Stimulated activated CD4-positive, alpha-beta T cell treated with anti-CD3 and anti-CD28 coated beads, Interleukin-2, amount 100 ng/mL, for 4 hours (primary cell): ENCODE measurements at places on chromosomes 1 and 21.

DNA sequence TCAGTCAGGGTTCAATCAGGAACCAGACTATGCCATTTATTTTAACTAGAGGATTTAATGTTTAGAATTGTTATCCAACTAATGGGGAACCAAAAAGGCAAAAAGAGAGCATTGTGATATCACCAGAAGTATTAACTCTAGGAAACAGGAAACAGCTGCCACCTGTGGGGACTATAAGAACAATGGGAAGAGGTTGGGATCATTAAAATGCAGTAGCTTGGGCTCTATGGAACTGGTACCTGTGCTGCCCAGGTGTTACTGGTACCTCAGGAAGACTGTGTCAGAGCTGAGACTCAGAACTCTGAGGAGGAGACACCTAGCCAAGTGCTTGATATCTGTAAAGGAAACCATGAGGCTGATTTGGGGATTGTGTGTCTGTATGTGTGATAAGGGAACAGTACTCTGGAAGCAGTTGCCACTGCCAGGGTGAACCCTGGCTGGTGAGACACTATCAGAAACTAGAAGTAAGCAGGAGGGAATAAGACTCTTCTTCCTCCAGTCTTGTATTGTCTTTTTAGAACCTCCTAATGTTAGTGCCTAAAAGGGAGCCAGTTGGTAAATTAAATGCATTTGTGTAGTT is 49.4 kb downstream of the MAN1A2 start:
- no peak for DNase-seq

DNA sequence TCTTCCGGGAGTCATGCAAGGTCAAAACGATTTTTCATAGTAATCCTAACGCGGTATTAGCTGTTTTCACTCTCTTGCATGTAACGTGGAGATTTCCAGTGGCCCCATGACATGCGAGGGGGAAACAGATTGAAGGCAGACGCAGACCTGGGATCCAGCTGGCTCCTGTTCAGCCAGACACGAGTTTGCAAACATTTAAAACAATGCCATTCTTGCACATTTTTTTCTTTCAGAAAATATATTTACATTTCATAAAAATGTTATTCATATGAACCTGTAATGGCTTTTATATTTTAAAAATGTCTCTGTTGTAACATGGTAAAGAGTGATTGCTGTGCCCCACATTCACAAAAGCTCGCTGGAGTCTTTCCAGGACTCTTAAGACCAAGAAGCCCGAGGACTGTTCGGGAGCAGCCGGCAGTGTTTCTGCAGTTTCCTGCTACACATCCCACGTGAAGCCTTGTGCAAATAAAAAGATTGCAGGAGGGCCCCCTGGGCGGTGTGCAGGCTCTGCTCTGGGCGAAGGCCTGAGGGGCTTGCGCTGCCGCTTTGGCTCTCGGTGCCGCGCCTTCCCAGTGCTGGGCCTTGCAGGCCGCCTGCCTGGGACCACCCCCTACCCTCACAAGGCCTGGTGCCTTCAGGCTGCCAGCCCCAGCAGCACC is 184.9 kb downstream of the DYRK1A start:
- DNase-seq = no peak

GRCh38 chr1:168179438-168180147 is 831 bp downstream of the TIPRL start:
- DNase-seq = no peak

- no peak for DNase-seq
Measured at GRCh38 chr1:154968731-154969130, 1.8 kb downstream of the SHC1 start.

DNA sequence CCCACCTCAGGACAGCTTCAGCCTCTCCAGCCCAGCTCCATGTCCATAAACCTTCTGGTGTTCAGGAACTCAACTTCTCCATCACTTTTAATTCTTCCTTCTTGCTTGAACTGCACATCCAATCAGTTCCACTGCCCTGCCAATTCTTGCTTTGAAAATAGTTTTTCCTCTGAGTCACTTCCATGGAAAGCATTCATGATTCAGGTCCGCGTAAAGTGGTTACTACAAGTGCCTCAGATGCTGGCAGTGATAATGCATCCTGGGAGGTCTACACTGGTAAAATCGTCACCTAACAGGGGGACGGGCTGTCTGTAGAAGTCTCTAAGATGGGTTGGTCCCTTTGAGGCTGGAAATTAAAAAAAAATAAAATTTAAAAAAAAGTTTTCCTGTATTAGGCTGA is 25.9 kb upstream of the RCAN1 start:
- no peak for DNase-seq

- DNase-seq = no peak
Measured at GRCh38 chr1:171251042-171251951, 3.0 kb downstream of the FMO1 start.

- DNase-seq = no peak
Measured at GRCh38 chr1:151293093-151293492, 11.0 kb downstream of the ZNF687 start.

DNA sequence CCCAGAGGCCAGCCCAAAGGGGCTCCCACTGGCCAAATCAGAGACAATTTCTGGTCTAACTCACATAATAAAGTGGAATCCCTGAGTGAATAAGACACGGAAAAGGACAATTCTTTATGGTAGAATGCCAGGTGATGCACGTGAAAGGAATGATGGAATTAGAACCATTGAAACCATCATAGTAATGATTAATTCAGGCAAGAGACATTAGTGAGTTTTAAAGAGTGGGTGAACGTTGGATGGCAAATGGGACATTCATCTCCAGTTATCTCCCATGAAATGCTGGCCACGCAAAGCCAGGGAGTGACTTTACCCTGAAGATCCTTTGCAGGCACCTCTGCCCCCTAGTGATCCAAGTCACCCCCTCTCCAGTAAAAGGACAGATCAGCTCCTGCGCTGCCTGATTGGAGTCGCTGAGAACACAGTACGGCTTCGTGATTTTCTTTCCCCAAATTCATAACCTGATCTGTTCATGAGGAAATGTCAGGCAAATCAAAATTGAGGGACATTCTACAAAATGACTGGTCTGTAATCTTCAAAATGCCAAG is 87.5 kb downstream of the AJAP1 start:
- no peak for DNase-seq

DNA sequence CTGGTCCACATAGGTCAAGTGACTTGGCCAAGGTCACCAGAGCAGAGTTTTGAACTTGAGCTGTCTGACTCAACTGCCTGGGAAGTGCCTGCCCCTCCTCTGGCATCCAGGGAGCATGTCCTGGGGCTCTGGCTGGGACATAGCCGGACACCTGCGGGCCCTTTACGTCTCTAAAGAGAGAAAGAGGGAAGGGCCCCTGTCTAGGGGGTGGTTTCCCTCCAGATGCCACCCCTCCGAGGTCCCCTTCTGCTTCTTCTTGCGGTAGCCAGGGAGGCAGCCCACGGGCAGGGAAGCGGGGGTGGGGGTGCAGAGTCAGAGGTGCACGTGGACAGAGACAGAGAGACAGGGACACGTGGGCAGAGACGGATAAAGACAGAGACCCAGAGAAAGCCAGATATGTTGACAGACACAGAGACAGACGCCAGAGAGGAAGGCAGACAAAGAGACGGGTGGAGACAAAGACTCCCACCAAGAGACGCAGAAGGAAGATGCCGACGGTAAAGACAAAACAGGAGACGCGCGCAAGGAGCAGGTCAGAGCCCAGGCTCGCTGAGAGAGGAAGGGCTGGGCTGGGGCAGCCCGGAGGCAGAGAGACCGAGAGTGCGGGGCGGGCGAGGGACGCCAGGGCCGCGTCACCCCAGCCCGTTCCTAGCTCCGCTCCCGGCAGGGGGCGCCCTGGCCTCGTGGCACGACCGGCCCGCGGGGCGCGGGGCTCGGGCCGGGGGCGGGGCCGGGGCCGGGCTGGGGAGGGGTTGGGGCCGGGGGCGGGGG is 458 bp upstream of the ALPL start:
- peak; percentile 48 for DNase-seq

- peak; percentile 75 for DNase-seq
Measured at GRCh38 chr1:1137256-1138045, 21.6 kb upstream of the C1orf159 start.

- DNase-seq = no peak
Measured at GRCh38 chr1:48568501-48568900, 96.5 kb upstream of the SPATA6 start.

DNA sequence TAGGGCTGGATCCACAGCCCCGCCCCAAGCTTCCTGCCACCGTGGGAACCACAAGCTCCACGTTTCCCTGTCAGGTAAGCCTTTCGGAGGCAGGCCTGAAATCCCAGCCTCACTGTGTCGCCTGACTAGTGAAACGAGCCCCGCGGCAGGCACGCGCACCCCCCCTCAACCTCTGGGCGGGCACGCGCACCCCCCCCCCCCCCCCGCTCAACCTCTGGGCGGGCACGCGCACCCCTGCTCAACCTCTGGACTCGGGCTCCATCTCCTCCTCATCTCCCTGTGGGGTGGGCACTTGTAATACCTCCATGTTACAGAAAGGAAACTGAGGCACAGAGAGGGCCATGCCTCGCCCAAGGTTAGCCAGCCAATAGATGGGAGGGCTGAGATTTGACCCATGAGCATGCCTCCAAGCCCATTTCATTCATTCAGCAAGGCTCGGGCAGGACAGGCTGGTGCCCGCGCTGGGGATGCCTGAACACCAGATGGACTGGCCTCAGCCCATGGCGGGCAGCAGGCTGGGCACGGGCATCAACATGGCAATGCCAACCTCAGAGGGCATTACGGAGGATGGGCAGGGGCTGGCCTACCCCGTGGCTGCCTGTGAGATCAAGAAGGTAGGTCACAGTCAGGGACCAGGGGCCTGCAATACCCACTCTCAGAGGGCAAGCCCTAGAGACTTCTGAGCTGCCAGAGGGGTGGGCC is 4.7 kb downstream of the CFAP410 start:
- no peak for DNase-seq

GRCh38 chr1:158274797-158275196 is 14.9 kb upstream of the CD1C start:
- DNase-seq = no peak

- no peak for DNase-seq
Measured at GRCh38 chr1:10388387-10388715, 10.5 kb upstream of the PGD start.

GRCh38 chr1:40389322-40389803 is 15.8 kb downstream of the SMAP2 start:
- DNase-seq = no peak

- DNase-seq = no peak
Measured at GRCh38 chr1:67987046-67987799, 63.2 kb downstream of the DIRAS3 start.

- DNase-seq = no peak
Measured at GRCh38 chr1:51506537-51506936, 12.5 kb downstream of the EPS15 start.

DNA sequence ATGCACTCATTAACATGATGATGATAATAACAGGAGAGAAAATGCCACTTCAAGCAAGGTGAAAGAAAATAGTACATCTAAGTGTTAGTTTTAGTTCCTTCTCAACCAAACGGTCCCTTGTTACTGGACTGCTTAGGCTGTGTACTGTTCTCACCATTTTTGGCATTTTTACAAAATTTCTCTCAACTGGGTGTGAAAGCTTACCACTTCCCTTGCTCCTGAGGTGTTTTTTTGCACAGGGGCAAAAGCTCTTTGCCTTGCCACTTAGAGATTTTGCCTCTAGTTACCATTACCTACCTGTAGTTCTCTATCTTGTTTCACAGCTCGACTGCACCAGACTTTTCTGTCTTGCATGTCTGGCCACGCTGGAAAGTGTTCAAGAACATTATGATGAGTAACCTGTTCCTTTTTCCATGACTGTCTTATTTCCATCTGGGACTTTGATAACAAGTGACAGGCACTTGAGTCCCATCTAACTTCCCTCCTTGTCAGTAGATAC is 10.7 kb downstream of the NEK7 start:
- peak; percentile 38 for DNase-seq

DNA sequence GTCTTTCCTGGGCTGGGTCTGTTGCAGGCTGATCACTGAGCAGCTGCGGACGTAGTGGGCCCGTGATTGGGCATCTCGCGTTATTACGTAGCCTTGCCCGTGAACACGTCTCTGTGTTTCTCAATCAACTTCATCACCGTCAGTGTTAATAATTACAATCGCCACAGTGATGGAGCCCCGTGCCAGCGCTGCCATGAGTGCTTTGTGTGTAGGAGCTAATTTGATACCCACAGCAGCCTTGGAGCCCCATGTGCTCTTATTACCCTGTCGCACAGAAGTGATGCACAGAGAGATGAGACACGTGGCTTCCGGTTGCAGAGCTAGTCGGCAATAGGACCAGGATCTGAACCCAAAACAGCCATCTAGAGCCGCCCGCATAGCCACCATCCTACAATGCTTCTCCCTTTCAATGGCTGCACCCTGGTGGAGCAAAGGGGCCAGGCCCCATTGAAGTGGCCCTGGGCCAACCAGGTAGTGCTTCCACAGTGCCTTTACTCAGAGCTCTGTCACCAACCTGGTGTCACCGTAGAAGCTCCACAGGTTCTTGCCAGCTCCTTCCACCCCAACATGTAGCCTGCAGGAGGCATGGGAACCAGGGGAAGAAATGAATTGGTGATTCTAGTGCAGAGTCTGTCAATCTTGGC is 398.5 kb upstream of the VAMP3 start:
- no peak for DNase-seq

DNA sequence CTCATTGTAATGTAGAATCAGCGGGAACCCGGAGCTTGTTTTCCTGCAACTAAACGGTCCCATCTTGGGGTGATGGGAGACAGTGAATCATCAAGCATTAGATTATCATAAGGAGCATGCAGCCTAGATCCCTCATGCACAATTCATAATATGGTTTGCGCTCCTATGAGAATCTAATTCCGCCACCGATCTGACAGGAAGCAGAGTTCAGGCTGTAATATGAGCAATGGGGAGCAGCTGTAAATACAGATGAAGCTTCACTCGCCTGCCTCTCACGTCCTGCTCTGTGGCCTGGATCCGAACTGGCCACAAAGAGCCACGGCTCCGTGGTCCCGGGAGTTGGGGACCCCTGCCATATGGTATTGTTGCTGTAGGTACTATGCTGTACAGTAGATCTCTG is 1.6 kb downstream of the IFI44 start:
- no peak for DNase-seq

DNA sequence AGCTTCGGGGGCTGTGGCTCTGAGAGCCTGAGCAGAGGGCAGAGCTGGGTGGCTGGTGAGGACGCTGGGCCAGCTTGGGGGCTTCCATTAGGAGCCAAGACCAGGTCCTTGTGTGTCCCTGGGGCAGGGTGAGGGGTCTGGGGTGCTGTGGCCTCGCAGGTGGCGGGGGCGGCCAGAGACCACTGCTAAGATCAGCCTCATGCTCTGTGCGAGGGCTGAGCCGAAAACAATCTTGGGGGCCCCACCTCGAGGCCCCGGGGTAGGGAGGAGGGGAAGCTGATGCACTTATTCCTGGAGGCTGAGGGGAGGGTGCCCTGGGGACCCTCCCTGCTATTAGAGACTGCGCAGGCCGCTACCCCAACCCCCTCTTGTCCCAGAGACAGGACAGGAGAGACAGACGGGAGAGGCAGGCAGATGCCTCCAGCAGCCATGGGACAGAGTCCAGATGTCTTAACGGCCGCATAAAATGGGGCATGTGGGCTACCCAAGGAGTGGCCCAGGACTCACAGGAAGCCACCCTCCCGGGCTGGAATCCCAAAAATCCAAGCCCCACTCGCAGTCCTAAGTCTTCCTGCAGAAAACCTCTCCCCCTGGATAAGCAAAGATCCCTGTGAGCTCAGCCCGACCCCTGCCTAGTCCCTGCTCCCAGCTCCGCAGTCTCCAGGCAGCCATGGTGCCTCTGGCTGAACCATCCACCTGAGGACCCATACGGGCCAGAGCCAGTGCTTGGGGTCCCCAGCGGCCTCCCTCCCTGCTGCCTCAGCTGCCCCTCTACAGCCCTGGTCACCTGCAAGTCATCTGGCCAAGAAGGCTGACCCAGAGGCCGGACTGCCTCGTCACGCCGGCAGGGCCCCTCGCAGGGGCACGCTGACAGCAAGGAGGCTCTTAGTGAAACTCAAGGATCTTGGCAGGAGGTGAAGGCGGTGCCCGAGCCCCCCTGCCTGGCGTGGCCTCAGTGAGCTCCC is 43.6 kb upstream of the COL18A1 start:
- DNase-seq = no peak
